ENCODE measurements at places on chromosomes 6 and 20.

DNA sequence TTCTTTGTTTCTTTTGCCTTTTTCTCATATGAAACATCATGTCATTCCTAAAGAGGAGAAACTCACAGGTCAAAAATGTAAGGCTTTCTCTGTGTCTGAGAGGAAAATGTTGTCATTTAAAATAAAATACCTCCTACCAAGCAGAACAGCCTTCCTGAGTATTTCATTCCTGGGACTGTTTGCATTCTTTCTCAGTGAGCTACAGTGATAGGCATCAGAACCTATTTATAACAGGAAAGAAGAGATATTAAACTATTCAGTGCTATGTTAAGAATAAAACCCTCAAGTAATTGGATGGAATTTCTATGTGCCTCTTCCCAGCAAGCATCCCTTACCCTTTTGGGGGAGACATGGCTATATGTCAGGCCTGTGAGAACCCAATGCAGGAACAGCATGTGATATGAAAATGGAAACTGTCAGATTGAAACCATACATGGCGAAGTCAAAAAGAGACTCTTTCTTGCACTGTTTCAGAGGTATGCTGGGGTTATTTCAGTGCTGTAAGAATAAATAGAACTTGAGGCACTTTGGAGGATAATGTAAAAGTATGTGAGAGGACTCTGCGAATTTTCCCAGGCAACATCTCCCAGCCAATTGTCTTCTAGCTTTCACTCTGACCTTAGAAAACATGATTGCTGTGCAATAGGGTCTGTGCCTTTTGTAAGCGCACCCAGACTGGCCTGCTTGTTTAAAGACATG is 133.8 kb upstream of the CCN2 start:
- no peak for DNase-seq

DNA sequence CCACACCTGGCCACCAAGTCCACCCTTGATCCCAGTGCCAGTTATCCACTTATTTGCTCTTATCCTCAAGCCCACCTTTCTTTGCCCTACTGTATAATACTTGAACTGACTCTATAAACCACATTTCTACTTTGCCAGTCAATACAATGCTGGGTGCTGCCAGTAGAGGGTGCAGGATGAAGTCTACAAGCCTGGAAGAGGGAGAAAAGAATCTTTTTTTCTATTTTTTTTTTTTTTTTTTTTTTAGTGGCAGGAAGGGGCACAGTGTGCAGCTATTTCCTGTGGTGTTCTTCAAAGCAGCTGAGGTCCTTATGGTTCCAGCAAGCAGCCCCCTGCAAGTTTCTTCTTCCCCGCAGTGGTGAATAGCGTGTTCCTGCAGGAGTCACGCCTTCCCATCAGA is 22.2 kb upstream of the GABRR1 start:
- no peak for DNase-seq

GRCh38 chr6:10421921-10422736 is 7.3 kb upstream of the TFAP2A start:
- DNase-seq: no peak

DNA sequence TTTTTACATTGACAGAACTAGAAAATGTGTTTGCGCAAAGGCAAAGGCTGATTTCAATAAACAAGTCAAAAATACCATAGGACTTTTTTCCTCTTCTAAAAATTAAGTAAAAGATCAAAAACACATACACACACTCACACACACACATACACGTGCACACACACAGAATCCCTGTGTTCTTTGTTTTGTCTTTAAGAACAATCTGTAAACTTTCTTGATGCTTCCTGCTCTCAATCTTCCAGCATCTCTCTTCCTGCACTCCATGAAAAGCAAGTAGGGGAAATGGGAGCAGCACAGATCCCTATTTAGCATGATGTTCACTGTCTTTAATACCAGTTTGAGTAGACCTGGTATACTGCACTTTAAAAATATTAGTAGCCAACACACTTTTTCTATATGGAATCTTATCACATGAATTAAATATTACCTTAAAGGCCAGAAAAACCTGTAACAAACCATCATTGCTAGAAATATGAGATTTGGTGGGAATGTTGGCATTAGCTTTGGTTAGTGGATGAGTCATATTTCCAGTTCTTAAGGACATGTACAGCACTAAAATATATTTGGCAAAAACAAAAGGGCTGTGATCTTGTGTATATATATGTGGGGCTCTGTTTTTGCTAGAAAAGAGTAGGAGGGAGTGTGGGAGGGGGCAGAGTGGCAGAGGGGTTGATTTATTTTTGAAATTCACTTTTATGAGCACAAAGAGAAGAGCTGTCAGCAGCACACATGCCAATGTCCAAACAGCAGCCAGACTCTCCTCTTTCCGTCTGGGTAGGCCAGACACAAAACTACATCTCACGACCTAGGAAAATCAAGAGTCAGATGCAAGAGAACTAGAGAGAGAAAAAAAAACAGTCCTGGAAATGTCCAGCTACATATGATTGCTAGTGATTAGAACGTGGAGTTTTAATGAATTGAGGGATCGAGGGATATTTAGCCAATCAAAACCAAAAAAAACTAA is 4.6 kb downstream of the PTPRK start:
- DNase-seq: no peak

GRCh38 chr6:89530982-89531381 is 98.0 kb downstream of the ANKRD6 start:
- DNase-seq: no peak

- no peak for DNase-seq
Observed at GRCh38 chr6:88262332-88262731, 96.2 kb upstream of the CNR1 start.

DNA sequence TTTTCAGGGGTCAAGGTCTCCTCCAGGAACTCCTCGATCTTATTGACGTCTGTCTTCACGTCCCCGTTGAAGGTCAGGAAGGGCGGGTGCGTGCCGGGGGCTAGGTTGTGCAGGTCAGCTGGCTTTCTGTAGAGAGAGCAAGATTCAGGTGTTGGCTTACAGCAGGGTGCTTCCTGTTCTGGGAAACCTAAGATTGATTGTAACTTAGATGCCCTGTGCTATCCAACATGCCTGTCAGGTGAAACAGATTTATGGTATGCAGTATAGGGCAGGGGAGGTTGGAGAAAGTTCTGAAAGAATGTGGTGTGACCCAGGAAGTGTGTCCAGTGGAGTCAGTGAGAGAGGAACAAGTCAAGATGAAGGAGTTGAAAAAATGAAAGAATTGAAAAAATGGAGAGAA is 66.4 kb downstream of the CLIC5 start:
- DNase-seq: no peak

- DNase-seq: no peak
Observed at GRCh38 chr6:106671651-106672050, 42.3 kb downstream of the QRSL1 start.

DNA sequence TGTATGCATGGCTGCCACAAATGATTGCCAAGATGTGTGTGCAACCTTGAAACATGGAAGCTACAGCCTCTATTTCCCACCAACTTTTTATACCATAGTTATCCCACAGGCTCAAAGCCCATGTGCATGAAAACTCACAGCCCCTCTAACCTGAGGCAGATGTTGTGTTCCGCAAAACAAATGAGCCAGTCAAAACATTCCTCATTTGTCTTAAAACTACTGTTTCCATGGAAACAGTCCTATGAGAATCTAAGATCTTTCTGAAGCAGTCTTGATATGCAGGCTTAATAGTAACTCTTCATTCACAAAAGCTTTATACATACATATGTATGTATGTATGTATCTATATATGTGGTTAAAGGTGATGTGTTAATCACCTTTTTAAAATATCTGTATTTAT is 31.2 kb upstream of the MANEA start:
- no peak for DNase-seq

DNA sequence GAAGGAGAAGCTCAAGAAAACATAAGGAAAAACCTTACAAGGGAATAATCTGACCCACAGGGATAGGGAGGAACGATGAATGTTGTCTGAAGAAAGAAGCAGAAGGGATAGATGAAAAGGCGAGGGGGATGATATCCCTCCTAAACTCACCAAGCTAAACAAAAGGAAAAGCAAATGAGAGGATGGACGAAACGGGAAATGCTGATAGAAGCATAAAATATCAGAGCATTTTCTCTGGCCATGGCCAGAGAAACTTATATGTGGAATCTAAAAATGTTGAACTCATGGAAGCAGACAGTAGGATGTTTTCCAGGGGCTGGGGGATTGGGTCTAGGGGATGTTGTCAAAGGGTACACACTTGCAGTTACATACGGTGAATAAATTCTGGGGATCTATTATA is 148.4 kb upstream of the FOXQ1 start:
- DNase-seq: no peak

GRCh38 chr6:168210239-168211105 is 109.1 kb downstream of the DACT2 start:
- no peak for DNase-seq

- DNase-seq: no peak
Observed at GRCh38 chr6:138765896-138766655, 7.5 kb upstream of the CCDC28A start.

- no peak for DNase-seq
Observed at GRCh38 chr6:46734867-46735719, at the start of gene PLA2G7. TSS of gene PLA2G7 (minus strand) at chr6:46735375. CDS start at chr6:46722891, 12,484 bp downstream.

- no peak for DNase-seq
Observed at GRCh38 chr6:4603291-4603690, 172.9 kb upstream of the CDYL start.

- no peak for DNase-seq
Observed at GRCh38 chr20:60372275-60372674, 414.1 kb downstream of the CDH26 start.

GRCh38 chr6:113909224-113909856 is 52.2 kb downstream of the MARCKS start:
- DNase-seq: no peak

DNA sequence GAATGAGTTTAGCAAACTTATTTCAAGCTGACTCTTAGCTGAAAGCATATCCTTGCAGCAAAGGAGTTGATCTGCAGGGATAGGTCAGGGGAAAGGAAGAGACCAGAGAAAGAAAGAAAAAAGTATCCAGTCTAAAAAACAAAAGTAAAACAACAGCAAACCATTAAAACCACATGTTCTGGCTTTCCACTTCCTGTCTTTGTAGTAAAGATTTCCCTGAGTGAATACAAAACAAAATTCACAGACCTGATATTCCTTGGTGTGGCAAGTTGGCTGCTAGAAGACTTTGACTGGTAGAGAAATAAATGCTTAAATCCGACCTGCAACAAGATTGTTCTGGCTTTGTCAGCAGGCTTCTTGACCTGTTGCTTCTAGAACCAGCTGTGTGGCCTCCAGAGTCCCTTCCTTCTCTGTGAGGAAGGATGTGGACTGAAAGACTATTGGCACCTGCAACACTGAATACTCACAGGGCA is 23.4 kb upstream of the MCM3 start:
- DNase-seq: no peak

DNA sequence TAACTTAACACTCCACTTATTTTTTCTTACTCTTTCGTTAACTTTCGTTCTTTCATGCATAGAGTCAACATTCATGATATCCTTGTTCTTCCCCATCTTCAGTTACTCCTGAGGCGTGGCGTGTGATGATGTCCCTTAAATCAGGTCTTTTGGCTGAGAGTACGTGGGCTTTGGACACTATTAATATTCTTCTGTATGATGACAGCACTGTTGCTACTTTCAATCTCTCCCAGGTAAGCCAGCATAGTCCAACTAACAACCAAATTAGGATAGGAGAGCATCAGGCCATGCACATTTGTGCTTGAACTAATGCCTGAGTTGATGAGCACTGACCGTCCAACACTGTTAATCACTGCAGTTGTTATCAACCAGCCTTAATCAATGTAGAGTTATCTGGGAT is 119.6 kb downstream of the TMEM242 start:
- no peak for DNase-seq

GRCh38 chr6:38646166-38646878 is 6.6 kb upstream of the BTBD9 start:
- no peak for DNase-seq

- no peak for DNase-seq
Observed at GRCh38 chr20:2872459-2873009, 747 bp upstream of the PTPRA start.

DNA sequence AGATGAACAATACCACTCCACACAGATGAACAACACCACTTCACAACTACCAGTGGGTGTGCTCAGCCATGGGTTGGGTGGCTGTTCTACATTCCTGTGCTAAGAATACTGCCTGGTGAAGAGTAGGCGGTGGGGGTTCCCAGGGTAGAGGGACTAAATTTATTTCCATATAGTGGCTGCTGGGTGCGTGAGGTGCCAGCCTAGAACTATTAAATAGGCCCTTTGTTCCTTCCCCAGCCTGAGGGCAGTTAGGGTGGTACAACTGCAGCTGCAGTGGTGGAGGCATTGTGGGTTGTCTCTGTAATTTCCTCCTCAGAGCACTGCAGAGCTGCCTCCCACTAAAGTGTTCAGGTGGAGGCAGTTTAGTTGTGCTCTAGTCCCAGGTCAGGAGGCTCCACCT is 618.4 kb downstream of the MMUT start:
- no peak for DNase-seq

DNA sequence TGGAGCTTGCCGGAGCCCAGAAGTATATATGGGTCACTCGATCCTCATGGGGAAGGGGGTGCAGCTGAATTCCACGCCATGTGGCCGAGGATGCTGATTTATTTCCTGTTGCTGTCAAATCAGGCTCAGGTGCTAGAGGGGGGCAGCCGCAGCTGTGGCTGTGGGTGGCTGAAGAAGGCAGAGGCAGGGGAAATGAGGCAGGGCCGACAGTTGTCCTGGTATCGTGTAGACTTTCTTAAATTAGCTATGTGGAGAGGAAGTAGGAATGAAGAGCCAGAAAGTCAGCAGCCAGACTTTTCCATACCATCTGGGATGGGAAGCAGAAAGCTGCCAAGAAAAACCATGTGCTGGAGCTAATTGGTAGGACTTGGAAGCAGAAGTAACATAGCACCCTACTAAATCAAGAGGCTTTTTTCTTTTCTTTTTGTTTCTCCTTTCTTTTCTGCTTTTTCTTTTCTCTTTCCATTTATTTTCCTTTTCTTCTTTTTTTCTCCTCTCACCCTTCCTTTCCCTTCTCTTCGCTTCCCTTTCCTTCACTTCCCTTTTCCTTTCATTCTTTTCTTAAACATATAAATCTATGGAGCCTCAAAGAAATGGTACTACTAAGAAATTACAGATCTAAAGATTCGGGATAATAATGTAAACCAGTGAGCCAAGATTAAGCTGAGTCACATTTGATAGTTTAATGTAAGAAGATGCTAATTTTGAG is 90.6 kb upstream of the CD83 start:
- no peak for DNase-seq

- DNase-seq: no peak
Observed at GRCh38 chr20:62460678-62461077, 15.1 kb downstream of the GATA5 start.

DNA sequence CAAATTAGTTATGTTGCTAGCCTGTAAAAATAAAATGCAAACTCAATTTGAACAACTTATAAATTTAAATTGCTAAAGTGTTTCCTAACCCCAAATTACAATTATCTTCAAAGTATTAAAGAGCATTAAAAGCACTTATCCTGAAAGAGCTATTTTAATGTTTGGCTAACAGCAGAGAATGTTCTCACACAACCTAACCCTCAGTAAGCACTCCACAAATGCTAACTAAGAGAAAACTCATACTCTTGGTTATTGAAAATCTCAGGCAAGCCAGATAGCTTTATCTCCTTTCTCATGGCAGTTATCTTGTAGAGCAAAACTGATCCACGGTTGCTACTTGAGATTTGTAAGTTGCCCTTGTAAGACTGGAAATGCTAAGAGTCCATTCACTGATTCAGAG is 30.5 kb upstream of the ADGRF1 start:
- no peak for DNase-seq

- DNase-seq: no peak
Observed at GRCh38 chr6:138923561-138923960, 64.5 kb downstream of the REPS1 start.

- DNase-seq: no peak
Observed at GRCh38 chr6:16770701-16771569, 9.7 kb upstream of the ATXN1 start.

- no peak for DNase-seq
Observed at GRCh38 chr6:4323322-4323721, 187.9 kb upstream of the ECI2 start.

GRCh38 chr20:13186043-13186774 is 34.9 kb upstream of the ISM1 start:
- DNase-seq: no peak
